Skin of body (tissue), 3 donors: ENCODE measurements at places on chromosomes 13 and 19.

DNA sequence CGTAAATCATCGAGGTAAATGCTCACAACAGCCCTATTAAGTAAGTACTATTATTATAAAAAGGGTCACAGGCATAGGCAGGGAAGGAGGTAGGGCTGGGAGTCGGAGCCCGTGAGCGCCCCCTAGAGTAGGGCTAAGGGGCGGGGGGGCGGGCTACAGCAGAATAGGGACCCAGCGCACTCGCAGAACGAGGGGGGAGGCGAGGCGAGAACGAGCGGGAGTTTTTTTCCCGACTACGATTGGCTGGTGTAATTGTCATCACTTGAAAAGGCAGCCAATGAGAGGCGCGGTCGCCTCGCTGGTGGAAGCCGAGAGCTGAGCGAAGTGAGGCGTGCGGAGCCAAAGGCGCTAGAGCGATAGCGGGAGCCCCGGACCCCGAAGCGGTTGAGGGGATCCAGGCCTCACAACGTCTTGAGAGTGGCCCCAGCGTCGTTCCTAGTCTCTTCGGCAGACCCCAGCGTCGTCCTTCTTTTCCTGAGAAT, 24.2 kb downstream of the KEAP1 start:
- peak; percentile 84 for DNase-seq

DNA sequence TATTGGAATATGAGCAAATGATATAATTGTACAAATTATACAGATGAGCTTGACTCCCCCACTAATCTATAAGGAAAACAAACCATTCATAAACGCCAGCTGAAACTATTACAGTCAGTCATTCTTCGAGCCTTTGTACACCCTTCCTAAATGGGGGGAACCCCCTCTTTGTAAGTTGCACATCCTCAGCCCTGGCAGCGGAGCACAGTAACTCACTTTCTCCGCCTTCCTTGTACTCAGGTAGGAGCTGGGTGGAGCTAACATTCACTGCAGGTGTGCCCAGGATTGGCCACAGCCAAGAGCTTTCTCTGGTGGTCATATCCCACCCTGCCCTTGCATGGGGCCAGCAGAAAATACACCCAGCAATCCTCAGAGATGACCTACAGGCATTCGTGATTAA, 28.6 kb downstream of the PIN1 start:
- DNase-seq, result no peak

GRCh38 chr13:30241532-30241931, 65.8 kb downstream of the KATNAL1 start:
- DNase-seq, result peak; percentile 35

GRCh38 chr13:30172593-30173302, 134.6 kb downstream of the KATNAL1 start:
- DNase-seq, result no peak

DNA sequence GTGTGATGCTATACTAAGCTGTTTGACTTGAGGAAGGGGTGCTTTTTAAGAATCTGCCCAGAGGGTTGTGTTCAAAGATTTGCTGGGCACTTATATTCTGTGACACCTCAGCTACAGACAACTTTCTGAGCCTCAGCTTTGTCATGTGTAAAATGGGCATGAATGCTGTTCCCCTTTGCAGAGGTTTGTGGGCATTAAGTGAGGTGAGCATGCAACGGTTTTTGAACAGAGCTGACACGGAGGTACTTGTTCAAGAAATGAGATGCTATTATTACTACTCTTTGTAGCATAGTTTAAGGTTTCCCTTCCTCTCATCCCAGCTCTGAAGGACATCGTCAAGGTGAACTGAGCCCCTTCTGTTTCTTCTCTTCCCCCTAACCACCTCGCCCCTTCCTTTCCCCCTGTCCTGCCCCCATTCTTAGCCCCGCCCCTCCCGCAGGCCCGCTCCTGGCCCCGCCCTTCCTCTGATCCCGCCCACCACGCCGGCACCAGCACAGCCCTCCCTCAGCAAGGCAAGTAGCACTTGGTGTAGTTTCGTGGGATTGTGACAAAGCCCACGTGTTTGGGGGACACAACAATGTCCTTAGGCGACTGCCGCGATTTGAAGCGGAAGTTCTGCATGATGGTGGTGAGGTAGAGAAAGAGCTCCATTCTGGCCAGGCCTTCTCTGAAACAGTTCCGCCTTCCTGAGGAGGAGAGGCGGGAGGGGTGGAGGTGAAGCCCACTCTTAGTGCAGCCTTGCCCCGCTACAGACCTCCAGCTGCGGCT, 26.1 kb upstream of the CYP2A7 start:
- no peak for DNase-seq

- DNase-seq, result no peak
Observed at GRCh38 chr13:84296401-84296800, 414.1 kb upstream of the SLITRK1 start.

GRCh38 chr19:18861235-18861634, 29.5 kb downstream of the UPF1 start:
- no peak for DNase-seq

DNA sequence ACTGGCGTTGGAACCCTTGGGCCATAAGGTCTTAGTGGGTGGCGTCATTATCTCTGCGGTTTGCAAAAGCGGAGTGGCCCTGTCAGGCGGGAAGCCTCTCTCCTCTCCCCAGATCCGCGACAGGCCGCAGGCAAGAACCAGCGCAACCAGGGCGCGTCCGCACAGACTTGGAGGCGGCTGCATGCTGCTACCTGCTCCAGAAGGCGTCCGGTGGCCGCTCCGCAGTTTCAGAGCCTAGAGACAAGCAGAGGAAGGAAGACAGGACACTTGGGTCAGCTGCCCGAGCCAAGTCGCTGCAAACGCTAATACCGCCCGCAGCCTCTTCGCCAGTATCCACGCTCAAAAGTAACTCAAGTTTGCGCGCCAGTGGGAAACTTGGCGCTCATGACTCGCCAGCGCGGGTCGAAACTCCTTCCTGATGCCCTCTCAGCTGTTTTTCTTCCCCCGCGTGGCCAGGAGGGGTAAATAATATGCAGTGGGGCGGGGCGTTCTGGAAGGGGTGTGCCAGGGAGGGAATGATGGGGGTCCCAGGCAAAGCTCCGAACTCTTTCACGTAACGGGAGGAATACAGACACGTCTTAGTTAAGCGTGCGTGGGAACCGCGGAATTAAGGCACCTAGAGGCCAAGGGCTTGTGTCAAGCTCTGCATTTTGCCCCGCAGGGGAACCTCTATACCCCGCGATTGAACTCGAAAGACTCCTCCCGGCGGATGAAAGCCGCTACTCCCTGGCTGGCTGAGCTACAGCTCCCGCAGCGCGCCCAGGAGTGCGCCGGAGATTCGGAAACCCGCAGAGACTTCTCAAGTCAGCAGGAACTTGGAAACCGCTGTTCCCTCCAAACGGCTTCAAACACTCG, at the start of gene EDNRB:
TSS of gene EDNRB (minus strand) at position 441 of the 855 bp plus-strand sequence. CDS start at position 183, 258 bp downstream.
- DNase-seq, result peak; percentile 25

DNA sequence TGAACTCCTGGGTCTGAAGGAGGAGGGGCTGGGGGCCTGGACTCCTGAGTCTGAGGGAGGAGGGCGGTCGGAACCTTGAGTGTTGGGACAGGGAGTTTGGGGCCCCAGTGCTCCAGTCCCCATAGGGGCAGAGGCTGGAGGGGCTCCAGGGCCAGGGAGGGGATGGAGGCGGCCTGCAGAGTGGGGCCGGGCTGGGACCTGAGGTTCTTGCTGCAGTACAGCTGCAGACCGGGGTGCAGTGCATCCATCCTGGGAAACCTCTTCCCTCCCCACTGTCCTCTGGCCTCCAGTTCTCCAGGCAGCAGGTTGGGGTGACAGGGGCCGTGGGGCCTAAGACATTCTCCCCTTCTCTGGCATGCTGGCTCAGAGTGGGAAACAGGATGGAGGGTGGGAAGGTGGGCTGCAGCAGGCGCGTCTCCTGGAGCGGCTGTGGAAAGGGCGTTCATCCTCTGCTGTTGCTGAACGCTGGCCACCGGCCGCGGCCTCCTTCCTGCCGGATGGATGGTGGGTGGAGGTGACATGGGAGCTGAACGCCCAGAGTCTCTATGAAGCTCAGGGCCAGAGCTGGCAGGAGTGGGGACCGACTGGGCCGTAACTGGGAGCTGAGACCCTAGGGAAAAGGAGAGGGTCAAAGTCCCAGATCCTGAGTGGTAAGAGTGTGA, 1.6 kb downstream of the BRSK1 start:
- DNase-seq, result no peak

DNA sequence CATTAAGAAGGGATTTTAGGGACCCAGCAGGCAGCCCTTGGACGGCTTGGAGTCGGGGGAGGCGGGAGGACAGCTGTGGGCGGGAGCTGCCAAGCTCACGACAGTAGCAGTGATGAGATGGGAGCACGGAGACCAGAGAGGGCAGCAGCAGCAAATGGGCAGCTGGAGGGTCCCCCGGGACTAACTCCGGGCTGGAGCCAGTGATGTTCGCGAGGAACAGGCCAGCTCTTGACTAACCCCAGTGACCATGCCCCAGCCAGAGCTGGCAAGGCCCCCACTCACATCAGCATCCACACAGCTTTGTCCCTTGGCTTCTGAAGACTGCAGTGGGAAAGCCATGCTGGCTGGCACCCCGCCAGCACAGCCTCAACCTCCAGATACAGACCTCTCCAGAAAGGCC, 81.9 kb downstream of the RAB20 start:
- no peak for DNase-seq

- DNase-seq, result no peak
Observed at GRCh38 chr13:78201411-78201810, 282.8 kb upstream of the EDNRB start.

DNA sequence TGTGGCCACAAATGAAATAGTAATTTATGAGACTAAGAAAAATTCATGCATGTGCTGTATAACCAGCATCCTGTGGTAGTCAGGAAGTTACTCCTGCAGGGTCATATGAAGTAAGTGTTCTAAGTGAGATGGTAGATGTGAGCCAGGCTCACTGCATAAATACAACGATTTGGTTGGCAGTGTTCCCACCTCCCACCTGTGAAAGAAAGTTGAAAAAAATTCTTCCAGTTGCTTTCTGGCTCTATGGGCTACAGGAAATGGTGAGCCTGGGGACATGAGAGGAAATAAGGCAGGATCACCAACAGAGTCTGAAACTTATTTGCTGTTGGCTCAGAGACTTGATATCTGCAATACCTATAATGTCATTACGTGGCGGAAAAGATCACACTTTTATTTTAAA, 301.7 kb upstream of the SPRY2 start:
- DNase-seq, result no peak

- peak; percentile 73 for DNase-seq
Observed at GRCh38 chr19:50431343-50432220, 1.1 kb upstream of the MYBPC2 start.

DNA sequence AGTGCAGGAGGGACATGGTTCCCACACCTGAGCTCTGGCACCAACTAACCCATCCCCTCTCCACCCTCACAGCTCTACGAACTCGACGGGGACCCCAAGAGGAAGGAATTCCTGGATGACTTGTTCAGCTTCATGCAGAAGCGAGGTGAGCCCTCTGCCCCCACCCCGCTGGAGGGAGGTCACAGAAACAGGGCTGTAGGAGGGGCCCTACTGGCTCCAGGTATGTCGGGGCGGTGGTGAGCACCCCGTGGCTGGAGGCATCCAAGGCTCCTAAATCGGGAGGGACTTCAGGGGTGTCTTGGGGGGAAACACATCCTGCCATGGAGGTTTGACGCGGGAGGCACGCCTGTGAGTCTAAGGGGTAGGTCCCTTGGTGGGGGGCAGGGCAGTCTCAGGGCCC, 24.1 kb upstream of the WDR18 start:
- no peak for DNase-seq

GRCh38 chr13:19685034-19685433, 51.6 kb downstream of the MPHOSPH8 start:
- DNase-seq, result no peak

- no peak for DNase-seq
Observed at GRCh38 chr13:53167561-53167960, 138.9 kb downstream of the OLFM4 start.

DNA sequence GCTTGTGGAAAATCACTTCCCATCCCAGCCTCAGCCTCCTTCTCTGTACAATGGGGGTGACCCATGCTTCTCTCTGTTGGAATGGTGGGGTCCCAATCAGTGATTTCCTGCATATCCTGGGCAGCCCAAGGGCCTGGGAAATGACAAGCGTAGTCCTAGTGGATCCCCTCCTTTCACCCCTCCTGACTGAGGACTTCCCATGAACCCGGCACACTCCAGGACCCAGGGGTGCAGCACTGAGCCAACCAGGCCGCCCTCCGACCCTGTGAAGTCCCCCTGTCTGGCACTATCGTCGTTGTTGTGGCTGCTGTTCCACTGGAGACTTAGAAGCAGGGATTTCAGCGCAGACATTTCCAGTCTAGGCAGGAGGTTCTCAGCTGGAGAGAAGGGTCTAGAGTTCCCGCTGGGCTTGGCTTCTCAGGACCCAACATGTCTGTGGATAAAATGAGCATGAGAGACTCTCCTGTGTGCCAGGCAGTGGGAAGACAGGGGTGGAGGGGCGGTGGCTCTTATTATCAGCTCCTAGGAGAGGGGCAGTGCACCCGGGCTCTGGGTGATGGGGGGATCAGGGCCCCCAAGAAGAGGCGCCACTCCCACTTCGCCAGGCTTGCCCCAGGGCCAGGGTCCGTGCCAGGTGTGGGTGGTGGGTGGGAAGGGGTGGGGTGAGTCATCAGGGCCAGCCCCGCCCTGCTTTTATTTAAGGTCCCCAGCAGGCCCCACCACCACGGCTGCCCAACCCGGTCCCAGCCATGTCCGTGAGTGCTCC, at the start of gene LGALS7B:
TSS of gene LGALS7B (plus strand) at position 723 of the 766 bp plus-strand sequence. CDS start at position 750, 27 bp downstream.
- no peak for DNase-seq

DNA sequence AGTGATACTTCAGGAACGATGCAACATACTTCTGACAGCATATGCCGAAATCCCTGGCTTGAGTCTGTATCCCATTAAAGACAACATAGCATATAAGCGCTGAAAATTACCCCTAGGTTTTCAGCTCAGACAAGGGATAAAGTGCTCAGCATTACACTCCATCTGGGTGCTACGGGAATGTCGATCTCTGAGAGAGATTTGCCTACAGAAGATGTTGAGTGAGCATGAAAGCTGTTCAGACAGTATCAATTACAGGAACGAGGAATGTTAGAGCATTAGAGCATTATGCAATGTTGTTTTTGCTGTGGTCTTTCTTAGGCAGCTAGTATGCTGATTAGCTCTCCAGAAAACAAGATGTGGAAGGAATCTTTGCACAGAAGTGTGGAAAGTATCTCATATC, 484.5 kb downstream of the LIG4 start:
- no peak for DNase-seq

DNA sequence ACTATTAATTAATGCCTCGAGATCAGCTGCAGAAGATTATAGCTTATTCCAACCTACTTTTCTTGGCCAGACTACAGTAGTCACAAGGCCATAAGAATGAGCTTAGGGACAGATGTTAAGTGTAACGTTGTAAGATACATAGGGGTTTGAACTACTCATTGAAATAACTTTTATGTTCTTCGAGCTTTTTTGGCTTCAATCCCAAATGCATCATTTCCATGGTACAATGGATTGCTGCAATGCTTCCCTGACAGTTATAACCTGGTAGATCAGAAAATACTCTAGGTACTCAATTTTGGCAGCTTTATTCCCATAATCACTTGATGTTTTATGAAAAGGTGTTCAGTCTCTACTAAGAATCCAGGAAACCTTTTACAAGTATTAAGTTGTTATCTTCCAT, 2216.7 kb upstream of the PCDH20 start:
- DNase-seq, result no peak

- no peak for DNase-seq
Observed at GRCh38 chr19:10686661-10687517, 14.3 kb upstream of the QTRT1 start.
